ENCODE measurements at places on chromosomes 4 and X.

DNA sequence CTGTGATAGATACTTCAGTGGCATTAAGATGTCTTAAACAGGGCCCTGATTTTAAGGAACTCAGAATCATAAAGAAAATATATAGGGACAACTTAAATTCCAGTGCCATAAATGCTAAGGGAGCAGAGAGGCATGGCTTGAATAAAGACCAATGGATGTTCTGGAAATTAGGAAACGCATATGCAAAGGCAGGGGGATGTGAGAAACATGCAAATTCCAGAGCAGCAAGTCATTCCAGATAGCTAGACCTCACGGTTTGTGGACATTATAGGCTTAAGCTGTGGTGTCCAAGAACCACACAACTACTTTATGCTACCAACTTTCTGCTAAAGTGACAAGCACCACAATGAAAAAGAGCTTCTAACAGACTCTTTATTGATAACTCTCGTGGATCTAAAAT is 132.6 kb upstream of the ANK2 start:
- H3K27ac ChIP-seq = no peak overlapping the region
- no peaks in the 10 kb centered on the region for H3K4me1 ChIP-seq
- no peaks in the 10 kb centered on the region for H3K36me3 ChIP-seq
- H3K4me3 ChIP-seq = no peak overlapping the region
- DNase-seq = no peak
- H3K27me3 ChIP-seq = no peaks in the 10 kb centered on the region

GRCh38 chr4:31045151-31045550 is 325.0 kb downstream of the PCDH7 start:
- DNase-seq = no peak
- H3K36me3 ChIP-seq = no peaks in the 10 kb centered on the region

DNA sequence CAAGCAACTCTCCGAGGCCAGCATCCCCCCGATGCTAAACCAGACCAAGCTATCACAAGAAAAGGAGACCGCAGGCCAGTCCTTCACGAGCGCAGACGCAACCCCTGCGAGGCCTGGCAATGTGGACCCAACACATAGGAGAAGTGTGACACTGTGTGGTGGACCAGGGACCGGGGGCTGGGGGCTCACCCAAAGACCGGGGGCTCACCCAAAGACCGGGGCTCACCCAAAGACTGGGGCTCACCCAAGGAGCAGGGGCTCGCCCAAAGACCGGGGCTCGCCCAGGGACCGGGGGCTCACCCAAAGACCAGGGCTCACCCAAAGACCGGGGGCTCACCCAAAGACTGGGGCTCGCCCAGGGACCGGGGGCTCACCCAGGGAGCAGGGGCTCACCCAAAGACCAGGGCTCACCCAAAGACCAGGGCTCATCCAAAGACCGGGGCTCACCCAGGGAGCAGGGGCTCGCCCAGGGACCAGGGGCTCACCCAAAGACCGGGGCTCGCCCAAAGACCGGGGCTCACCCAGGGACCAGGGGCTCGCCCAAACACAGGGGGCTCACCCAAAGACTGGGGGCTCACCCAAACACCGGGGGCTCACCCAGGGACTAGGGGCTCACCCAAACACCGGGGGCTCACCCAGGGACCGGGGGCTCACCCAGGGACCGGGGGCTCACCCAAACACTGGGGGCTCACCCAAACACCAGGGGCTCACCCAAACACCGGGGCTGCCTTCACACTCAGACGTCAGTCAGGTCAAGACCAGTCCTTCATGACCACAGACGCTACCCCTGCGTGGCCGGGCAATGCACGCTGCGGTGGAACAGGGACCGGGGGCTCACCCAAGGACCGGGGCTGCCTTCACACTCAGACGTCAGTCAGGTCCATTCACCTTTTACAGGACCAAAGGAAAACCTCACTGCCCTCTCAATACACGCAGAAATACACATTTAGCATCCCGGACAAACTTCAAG is 32.9 kb downstream of the PPP2R3B start:
- H3K4me1 ChIP-seq = peaks cover 23% of the 10 kb centered on the region
- no peak for DNase-seq
- H3K27me3 ChIP-seq = no peaks in the 10 kb centered on the region
- no peak overlapping the region for H3K4me3 ChIP-seq

- peaks cover 3% of the 10 kb centered on the region for H3K36me3 ChIP-seq
- H3K27me3 ChIP-seq = no peaks in the 10 kb centered on the region
- peaks cover 43% of the 10 kb centered on the region for H3K4me1 ChIP-seq
- no peak for DNase-seq
These were observed 65.6 kb downstream of the SPINK2 start for GRCh38 chr4:56755901-56756300.
